ENCODE measurements at places on chromosomes 7 and 10.
A peak's percentile ranks its signal among the peaks of the same experiment; 100 is the strongest.

DNA sequence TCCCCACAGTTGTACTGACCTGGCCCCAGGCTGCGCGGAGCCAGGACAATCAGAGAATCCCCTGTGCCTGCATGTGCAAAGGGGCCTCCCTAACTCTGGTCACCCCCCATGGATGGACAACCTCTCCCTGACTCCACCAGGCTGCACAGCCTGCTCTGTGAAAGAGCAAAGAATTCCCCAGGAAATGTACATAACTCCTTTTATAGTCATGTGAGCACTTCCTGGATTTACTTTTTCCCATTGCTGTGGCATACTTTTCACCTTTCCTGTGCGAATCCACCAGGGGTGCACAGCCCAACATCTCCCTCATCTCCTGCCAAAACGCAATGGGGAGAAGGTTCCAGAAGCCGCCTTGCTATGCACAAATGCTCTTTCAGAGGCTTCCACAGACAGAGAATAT, 27.9 kb downstream of the FGFR2 start:
- no peak for DNase-seq

GRCh38 chr7:14457568-14458453, 444.7 kb downstream of the DGKB start:
- DNase-seq, result peak; percentile 89

- peak; percentile 73 for DNase-seq
Observed at GRCh38 chr7:155190688-155191087, 107.0 kb upstream of the INSIG1 start.

GRCh38 chr7:66198956-66199355, 6.2 kb upstream of the TPST1 start:
- DNase-seq, result no peak

GRCh38 chr7:68247571-68247970, 1250.9 kb downstream of the TYW1 start:
- DNase-seq, result no peak

GRCh38 chr7:68694656-68695055, 903.6 kb upstream of the AUTS2 start:
- no peak for DNase-seq

DNA sequence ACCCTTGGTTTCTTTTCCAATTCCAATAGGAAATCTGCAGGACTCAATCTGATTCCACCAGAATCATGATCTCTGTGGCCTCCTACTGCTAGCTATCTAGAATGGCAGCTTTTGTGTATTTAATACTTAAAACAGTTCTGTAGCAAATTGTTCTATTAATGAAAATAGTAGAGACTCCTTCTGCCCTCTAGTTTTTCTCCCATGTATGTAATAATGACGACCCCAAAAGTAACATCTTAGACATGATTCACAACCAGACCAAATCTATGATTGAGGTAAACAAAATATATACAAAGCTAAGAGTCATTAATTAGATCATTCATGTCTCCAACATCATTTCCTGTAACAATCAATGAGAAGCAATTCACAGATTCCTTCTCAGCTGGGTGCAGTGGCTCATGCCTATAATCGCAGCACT, 259.1 kb upstream of the MKLN1 start:
- peak; percentile 76 for DNase-seq

GRCh38 chr10:118694848-118695247, 59.9 kb downstream of the CACUL1 start:
- peak; percentile 65 for DNase-seq

GRCh38 chr7:35652124-35652523, 42.8 kb downstream of the HERPUD2 start:
- no peak for DNase-seq

DNA sequence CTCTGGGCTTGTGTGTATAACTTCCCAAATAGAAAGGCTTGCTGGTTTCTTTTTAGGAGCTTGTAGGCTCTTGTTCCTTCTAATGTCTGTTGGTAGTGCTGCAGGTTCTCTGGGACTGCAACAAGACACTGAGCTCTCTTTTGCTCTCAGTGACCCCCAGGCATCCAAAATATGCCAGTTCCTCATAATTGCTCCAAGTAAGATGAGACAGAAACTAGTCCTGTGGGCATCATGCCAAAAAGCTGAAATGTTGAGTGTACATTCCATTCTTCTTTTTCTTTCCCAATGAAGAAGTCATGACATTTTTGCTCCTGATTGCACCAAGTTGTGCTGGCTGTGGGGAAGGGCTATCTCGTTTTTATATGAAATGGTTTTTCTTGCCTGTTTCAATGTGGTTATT, 7.1 kb upstream of the BTBD16 start:
- peak; percentile 85 for DNase-seq

Measured in GM23248 (cell line).